ENCODE measurements at places on chromosomes 16 and 17. TPM values are rescaled to one million over a fixed set of nuclear protein-coding genes. Genes with fewer than 3 reads are reported as not detected.

Gene AP1G1
- total RNA-seq, result 43.6 TPM

Gene OTOP2
- not detected for total RNA-seq

Gene RNF166
- 29.7 TPM for total RNA-seq

Gene GABARAP
- 298 TPM for total RNA-seq

Gene SLC5A11
- total RNA-seq, result not detected

Gene STXBP4
- total RNA-seq, result 5.1 TPM

Gene PPP1R27
- total RNA-seq, result 0.17 TPM

Gene KRTAP1-4
- total RNA-seq, result not detected

Gene ITGAL
- not detected for total RNA-seq

Gene EVPLL
- not detected for total RNA-seq

Gene GPS2
- total RNA-seq, result 91.5 TPM

Gene CORO6
- 4.4 TPM for total RNA-seq

Gene KRTAP4-1
- total RNA-seq, result not detected

Gene ZNF668
- 11.1 TPM for total RNA-seq

DNA sequence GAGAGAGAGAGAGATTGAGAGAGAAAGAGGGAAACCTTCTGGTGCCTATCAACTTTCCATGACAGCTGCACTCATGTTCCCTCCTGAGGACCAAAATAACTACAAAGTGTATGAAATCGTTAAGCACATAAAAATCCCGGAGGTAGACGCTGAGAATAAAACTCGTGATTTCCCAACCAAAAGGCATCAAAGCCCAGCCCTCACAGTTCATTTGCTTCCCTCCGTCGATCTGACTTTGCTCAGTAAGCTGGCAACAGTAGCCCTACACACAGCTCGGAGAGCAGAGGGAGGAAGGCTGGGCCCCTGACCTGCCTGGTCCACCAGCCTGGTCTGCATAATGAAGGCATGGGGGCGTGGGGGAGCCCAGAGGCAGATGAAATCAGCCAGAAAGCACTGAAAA lies 273.9 kb upstream of the ZFHX3 start:
- DNase-seq, result no peak

DNA sequence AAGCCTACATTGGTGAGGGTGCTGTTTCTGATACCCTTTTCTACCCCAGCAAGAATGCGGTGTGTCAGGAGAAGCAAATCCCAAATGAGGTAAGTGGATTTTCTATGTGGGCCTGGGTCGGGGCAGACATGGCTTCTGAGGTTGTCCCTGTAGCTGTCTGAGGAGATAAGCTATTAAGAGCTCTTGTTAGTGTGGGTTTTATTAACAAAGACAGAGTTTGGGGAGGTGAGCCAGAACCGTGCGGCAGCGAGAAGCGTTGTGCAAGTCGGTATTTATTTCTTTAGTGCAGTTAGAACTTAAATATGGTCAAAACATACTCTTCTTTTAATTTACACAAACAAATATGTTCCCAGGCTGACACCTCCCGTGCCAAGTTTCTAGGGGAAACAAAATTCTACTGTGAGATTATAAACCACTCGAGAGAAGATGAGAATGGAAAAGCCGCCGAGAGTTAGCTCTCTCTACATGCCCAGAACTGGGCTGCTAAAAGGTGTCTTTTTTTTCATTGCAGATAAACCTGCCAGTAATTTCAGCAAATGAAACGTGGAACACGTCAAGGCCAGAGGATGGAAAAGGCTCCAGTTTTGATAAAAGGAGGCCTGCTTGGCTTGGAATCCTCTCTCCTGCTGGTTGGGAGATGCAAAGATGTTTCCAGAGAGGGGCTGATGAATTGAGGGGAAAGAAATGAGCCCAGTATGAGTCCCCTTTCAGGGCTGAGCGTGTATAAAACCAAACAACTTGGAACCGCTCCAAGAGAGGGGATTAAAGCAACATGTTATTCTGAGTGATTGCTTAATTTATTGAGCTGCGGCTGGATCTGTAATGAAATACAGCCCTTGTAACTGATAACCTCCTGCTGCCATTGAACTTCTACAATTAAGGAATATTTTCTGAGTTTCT lies 254.6 kb downstream of the MRTFB start:
- no peak for DNase-seq

DNA sequence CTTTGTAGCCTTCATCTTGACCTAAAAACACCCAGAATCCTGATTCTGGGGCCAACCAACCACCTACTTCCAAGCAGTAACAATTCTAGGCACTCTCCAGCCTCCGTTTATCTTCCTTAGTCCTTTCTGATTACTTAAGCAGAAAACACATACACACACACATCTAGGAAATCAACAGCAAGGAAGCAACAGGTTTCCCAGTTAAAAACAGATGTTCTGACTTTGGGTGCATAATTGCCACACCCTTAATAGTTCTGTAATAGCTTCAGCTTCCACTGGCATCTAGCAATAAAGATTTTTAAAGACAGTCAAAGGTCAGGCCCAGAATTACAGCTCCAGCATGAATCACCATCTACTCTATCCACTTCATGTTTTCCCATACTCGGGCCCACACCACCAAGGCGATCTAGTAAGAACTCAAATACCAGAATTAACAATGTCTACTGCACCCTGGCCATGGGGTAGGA lies 2.6 kb downstream of the ARHGAP17 start:
- DNase-seq, result no peak

GRCh38 chr16:19521471-19522396 lies at the start of gene GDE1:
Gene GDE1, minus strand, starts transcription at chr16:19522098. Its CDS starts 134 bp downstream, at chr16:19521964.
- DNase-seq, result no peak

- no peak for DNase-seq
Measured at GRCh38 chr17:40019140-40019991, 4.1 kb downstream of the CSF3 start.

- no peak for DNase-seq
Measured at GRCh38 chr16:80023865-80024264, 423.3 kb upstream of the MAF start.

- no peak for DNase-seq
Measured at GRCh38 chr16:78664811-78665772, 565.6 kb downstream of the WWOX start.

DNA sequence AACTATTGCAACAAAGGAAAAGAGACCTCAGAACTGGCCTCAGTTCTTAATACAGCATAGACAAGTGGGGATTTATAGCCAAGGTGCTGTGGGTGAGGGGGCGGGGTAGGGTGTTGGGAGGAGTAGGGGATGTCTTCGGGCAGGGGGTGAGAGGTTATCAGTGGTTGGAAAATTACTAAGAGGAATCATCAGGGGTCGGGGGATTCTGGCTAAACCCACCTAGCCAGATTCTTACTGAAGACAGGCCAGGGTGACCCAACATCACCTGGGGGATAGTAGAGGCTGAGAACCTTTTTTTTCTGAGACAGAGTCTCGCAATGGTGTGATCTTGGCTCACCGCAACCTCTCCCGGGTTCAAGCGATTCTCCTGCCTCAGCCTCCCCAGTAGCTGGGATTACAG lies 32.6 kb downstream of the HS3ST3B1 start:
- no peak for DNase-seq

- DNase-seq, result no peak
Measured at GRCh38 chr17:14011740-14012405, 57.4 kb upstream of the COX10 start.

GRCh38 chr17:28524476-28525424 lies 18.6 kb downstream of the FOXN1 start:
- no peak for DNase-seq

- DNase-seq, result no peak
Measured at GRCh38 chr17:56185491-56186221, 32.4 kb downstream of the ANKFN1 start.

GRCh38 chr16:10390330-10390729 lies 4.5 kb downstream of the ATF7IP2 start:
- no peak for DNase-seq

DNA sequence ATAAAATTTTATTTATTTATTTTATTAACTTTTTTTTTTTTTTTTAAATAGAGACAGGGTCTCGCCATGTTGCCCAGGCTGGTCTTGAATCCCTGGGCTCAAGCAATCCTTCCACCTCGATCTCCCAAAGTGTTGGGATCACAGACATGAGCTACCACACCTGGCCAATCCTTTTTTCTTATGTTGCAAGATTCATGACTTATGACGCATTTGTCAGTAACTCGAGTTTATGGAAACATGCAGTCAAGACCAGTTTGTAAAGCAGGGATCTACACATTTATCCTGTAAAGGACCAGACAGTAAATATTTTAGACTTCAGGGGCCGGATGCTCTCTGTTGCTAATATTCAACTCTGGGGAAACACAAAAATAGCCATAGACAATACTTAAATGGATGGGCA lies 9.4 kb upstream of the MAP2K6 start:
- DNase-seq, result no peak

- no peak for DNase-seq
Measured at GRCh38 chr17:28056276-28056620, 13.8 kb downstream of the NLK start.

DNA sequence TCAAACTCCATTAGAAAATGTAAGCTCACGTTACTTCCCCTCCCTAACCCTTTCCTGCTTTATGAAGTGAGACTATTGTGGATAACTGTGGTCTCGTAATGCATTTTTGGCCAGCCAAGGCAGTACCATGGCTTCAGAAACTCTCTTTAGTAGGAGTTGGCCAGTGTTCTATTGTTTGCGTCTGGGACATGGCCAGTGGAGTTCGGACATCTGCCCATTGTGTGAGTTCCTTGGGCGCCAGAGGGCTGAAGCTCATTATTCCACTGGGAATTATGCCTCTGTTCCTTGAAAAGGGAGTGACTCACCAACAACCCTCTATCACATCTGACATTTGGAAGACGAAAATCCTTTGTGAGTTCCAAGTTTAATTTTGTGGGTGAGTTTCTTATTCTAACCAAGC lies 319.5 kb upstream of the SOX9 start:
- DNase-seq, result no peak

- no peak for DNase-seq
Measured at GRCh38 chr17:16439303-16439791, 24.0 kb downstream of the TRPV2 start.

- DNase-seq, result no peak
Measured at GRCh38 chr16:83810901-83811300, 3.1 kb downstream of the HSBP1 start.

- DNase-seq, result no peak
Measured at GRCh38 chr17:72588561-72588960, 467.7 kb downstream of the SOX9 start.

DNA sequence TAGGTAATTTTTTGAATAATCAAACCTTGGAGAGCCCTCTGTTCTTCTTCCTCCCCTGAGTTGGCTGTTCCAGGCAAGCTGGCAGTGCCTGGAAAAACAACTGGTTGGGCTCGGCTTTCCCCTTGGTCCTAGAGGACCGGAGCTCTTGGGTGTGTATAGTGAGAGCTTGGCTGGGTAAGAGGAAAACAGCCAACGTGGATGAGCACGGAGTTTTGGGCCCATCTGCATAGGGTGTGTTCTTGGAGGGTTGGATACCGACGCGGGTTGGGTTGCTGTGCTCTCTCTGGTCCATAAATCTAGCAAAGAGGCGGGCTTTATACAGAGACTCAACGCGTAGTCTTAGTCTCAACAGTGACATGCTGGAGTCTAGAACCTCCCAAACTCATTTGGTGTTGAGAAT lies 23.2 kb downstream of the ITGB3 start:
- DNase-seq, result no peak

- no peak for DNase-seq
Measured at GRCh38 chr16:30368122-30368791, 2.0 kb downstream of the TBC1D10B start.

DNA sequence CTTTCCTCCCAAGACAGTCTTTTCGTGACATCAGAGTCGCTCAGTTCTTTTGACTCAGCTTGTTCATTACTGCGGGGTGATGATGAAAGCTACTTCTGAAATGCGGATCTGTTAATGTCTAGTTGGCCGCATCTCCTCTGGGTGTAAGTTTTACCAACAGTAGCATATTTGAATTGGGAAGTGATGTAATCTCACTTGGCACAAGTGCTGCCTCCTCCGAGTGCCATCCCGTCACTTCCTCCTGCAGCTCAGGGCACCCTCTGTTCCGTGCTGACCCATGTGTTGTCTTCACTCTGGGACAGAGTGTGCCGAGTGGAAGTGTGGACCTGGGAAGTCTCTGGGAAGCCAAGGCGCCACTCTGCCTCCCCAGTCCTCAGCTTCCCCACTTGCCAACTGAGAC lies 8.9 kb downstream of the ADAD2 start:
- no peak for DNase-seq

DNA sequence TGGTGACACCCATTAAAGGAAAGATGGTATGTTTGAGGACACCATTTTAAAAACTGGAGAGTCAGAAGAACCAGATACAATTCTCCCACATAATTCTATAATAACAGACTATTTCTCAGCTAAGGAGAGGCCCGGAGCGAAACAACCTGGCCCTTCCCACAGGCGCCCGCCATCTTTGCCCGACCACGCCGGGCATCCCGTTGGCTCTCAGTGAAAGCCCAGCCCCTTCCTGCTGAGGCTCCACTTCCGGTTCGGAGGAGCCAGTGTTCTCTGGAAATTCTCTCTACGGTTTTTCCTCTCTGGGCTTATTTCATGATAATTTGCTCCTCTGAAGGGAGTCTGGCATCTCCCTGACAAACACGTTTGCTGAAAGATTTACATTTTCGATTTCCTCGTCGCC lies 175.7 kb downstream of the AXIN2 start:
- DNase-seq, result no peak

- DNase-seq, result no peak
Measured at GRCh38 chr16:71303938-71304337, 14.7 kb upstream of the CMTR2 start.

- DNase-seq, result peak; percentile 65
Measured at GRCh38 chr16:19118938-19119431, 5.2 kb downstream of the ITPRIPL2 start.

GRCh38 chr17:71631483-71631882 lies 489.3 kb upstream of the SOX9 start:
- DNase-seq, result peak; percentile 16

DNA sequence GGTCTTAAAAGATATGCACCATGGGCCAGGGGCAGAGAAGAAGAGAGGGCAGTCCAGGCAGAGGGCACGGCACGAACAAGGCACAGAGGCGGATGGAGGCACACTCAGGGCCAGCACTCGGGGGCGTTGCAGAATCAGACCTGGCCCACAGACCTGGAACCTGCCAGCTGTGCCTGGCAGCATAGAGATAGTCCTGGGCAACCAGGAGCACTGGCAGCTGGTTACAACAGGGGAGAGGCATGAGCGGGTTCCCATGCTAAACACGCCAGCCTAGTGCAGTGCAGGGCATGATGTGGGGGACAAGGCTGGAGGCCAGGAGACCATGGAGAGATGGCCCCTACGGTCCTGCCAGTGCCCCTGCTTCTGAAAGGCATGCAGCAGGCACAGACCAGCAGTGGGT lies 56.9 kb upstream of the RBFOX3 start:
- DNase-seq, result no peak

DNA sequence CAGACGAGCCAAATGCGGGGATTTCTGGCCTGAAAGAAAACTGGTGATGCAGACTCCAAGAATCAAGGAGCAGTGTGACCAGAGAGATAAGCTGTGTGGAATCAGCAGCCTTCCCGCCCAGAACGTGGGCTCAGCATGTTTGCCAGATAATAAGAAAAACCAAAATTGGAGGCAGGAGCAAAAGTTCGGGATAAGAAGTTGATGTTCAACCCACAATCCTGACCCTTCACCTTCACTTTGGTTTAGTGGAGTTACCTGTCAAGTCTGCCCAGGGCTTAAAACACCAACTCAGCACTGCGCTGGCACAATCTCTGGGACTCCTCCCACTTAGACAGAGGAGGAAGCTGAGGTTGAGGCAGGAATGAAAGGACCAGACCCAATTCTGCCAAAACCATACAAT lies 3.1 kb downstream of the SLC43A2 start:
- no peak for DNase-seq

GRCh38 chr17:76132574-76133338 lies 8.3 kb downstream of the FOXJ1 start:
- no peak for DNase-seq

Data from epithelial cell of proximal tubule (primary cell).